ENCODE measurements at places on chromosomes 7 and 10.

DNA sequence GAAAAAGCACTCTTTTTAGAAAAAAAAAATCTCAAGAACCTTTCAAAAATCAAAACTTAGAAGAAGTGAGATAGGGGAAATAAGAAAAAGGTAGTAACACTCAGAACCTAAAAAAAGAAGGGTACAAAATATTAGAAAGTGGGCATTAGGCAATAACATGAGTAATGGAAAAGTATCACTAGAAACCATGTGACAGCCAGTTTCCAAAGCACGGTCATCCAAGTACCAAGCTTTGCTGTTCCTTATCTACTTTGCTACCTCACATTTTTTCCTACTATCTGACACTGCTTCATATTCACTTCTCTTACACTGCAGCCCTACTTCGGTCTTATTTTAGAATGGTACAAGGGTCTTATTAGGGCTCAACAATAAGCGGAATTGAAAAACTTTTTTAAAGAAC is 30.3 kb downstream of the IMMP2L start:
- DNase-seq, result no peak

DNA sequence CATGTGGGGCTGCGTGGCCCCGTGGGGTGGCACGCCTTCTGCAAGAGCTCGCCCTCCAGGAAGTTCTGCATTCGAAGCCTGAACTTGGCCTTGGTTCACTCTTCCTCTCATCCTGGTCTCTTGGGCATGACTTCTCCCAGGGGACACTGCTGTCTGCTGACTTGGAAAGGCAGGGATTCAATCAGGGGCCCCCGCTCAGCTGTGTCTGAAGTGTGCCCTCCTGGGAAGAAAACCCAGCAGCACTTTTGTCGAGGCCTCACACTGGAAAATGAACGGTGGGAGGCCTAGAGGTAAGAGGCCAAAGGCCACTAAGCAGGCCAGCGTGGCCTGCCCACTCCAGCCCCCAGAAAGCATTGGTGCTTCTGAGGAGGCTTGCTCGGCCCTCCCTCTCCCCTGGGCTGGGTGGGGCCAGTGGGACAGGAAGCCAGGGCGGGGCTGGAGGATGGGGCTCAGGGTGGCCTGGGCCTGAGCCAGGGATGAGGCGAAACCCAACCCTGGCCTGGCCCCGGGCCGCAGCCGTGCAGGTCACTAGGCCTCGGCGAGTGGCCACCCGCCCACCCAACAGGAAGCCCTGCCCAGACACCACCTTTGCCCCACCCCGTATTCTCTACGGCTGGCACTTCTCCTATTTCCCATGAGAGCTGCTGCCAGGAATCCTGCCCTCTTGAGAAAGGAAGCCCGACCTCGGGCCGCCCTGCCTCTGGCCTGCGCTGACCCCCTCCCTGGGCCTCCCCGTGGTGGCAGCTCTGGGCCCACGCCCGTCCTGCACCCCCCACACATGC is 81.1 kb downstream of the ZMIZ1 start:
- no peak for DNase-seq

GRCh38 chr7:142940966-142941535 is 1.8 kb downstream of the LLCFC1 start:
- DNase-seq, result no peak

- no peak for DNase-seq
These were observed 1.1 kb upstream of the GSTO2 start for GRCh38 chr10:104267721-104268404.

- DNase-seq, result no peak
These were observed 967 bp downstream of the ELFN1 start for GRCh38 chr7:1670894-1671593.

- DNase-seq, result no peak
These were observed 58.8 kb upstream of the MAGI2 start for GRCh38 chr7:79512261-79512660.

DNA sequence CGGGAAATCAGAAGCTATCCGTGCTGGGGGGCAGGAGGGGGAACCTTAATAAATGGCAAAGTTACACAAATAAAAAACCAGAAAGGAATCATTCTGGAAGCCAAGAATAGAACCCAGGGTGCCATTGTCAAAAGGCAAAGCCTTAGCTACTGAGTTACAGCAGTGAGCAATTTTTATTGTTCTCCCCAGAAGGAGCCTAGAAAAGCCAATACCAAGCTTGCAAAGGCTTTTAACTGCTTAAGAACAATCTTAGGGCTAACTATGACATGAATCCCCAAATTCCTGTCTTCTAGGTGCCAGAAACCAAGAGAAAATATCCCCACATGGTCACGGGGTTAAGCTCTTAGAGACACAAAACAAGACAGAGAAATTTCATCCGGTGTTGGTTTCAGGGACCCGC is 482.7 kb downstream of the CCSER2 start:
- no peak for DNase-seq

DNA sequence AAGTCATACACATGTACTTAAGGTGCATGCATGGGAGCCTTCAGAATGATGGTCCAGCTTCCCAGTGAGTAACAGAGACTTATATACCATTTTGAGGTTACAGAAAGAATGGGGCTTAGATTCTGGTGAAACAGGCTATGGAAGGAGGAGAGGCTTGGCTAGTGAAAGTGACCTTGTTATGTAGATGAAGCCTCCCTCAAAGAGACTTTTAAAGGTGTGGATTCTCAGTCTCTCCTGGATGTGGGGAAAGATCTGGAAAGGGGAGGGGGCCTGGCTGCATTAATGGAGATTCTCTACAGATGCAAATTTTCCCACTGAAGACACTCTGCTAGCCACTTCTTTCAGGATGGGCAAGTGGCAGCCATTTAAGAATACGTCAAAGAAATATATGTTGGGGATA is 5.5 kb downstream of the RASSF4 start:
- peak; percentile 1 for DNase-seq

DNA sequence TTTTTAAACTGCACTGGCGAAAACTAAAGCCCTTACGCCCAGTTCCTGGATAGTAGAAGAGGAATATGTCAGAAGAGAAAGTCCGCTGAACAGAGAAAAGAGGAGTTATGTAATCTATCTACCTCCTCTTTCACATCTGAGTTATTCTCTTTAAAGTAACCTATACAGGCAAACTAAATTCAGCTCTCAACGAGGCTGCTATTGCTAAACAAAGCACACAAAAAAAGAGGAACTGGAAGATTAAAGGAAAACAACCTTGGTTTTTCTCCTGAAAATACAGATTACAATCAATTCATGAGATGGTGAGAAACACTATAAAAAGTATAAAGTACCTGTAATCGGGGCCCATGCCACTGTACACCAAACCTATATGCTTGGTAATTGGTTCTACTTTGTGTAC is 5.8 kb downstream of the PSMA2 start:
- DNase-seq, result no peak

DNA sequence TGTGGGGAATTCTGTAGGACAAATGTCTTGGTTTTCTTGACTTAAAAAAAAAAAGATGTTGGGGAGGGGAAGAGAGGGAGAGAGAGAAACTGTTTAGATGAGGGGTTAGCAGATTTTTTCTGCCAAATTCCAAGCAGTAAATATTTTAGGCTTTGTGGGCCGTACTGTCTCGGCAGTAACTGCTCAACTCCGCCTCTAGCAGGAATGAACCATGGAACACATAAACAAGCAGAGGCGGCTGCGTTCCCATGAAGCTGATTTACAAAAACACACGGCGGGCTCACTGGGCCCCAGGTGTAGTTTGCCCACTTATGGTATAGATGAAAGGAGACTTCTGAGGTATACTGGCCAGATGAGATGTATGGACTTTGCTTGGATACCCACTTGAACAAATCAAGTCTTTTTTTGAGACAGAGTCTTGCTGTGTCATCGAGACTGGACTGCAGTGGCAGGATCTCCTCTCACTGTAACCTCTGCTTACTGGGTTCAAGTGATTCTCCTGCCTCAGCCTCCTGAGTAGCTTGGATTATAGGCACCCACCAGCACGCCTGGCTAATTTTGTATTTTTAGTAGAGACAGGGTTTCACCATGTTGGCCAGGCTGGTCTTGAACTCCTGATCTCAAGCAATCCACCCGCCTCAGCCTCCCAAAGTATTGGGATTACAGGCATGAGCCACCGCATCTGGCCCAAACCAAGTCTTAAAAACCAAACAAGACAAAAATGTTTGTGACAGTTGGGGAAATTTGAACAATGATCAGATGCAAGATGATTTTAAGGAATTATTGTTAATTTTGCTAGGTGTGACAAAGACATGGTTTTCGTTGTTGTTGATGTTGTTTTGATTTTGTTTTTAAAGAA is 9.7 kb upstream of the ADAMTS14 start:
- DNase-seq, result peak; percentile 66

- no peak for DNase-seq
These were observed 13.5 kb downstream of the TBXAS1 start for GRCh38 chr7:139842401-139843210.

DNA sequence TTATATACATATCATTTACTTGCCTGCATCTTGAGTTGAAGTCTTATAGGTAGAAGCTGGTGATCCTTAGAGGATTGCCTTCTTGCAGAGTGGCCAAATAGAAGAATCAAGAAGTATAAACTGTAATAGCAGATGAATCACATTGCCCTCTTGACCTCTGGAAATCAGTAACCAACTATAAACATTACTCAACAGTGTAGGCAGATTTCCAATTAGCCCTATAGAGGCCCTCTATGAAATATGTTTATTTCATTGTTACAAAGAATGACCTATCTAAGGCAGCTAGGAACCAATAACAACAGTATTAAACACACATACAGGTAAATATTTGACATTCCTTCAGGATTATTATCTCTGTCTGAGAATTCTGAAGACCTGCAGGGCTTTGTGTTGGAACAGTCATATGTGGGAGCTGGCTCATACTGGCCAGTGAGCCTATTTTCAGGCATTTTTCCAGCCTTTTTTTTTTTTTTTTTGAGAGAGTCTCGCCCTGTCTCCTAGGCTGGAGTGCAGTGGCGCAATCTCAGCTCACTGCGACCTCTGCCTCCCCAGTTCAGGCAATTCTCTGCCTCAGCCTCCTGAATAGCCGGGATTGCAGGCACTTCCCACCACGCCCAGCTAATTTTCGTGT is 7.2 kb upstream of the SRI start:
- DNase-seq, result no peak

GRCh38 chr7:43942997-43943396 is 16.8 kb downstream of the UBE2D4 start:
- no peak for DNase-seq

- no peak for DNase-seq
These were observed 97.8 kb downstream of the ABCC2 start for GRCh38 chr10:99880080-99880835.

GRCh38 chr7:126065766-126066165 is 1136.1 kb upstream of the POT1 start:
- no peak for DNase-seq

- DNase-seq, result no peak
These were observed 3.3 kb upstream of the FAS start for GRCh38 chr10:88987243-88987725.

GRCh38 chr10:2964632-2965296 is 102.6 kb upstream of the PFKP start:
- DNase-seq, result no peak

- DNase-seq, result no peak
These were observed 74.9 kb downstream of the PCGF5 start for GRCh38 chr10:91295346-91295745.

GRCh38 chr10:132451506-132452215 is 54.7 kb downstream of the PWWP2B start:
- no peak for DNase-seq

- no peak for DNase-seq
These were observed 922 bp upstream of the MYO1G start for GRCh38 chr7:44979481-44980392.
